ENCODE measurements at places on chromosomes 12 and 14.

- no peak for DNase-seq
Measured at GRCh38 chr12:131021154-131021541, 67.4 kb downstream of the ADGRD1 start.

GRCh38 chr12:131941987-131942341 is 7.8 kb upstream of the EP400 start:
- no peak for DNase-seq

DNA sequence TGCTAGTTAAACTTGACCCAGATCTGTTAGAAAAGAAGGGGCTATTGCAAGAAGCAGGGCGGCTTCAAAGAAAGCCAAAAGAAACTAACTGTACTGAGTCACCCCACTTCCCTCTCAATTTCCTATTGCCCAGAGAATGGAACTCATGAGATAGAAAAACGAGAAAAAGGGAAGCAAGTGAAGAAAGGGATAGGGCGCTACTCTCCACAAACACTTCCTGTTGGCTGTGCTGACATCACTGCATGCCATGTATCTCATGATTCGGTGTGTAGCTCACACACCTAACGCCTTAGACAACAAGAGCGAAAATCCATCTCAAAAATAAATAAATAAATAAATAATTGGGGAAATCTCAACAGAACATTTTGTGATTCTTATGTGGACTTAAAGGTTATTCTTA is 13.0 kb upstream of the P2RX4 start:
- DNase-seq: no peak

- DNase-seq: peak; percentile 14
Measured at GRCh38 chr12:11621797-11622423, 27.6 kb upstream of the ETV6 start.

DNA sequence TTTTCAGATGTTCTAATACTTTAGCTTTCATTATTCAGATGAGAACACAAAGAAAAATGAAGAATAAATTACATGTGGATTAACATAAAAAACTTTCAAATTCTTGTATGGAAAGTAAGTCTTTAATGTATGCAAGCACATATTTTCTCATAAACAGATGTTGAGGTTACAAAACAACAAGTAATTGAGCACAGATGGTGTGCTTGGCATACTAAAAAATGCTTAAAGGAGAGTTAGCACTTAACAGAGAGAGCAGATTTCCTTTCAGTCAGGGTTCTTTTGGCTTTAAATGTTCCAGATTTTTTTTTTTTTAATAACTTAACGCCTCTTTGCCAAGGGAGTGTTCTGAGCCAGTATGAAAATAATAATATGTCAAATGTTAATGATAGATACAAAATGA is 96.0 kb downstream of the RASSF9 start:
- no peak for DNase-seq

- no peak for DNase-seq
Measured at GRCh38 chr12:73330584-73331351, 1058.6 kb downstream of the TRHDE start.

GRCh38 chr12:64946132-64946829 is 121.8 kb downstream of the TBC1D30 start:
- DNase-seq: no peak

- DNase-seq: no peak
Measured at GRCh38 chr12:76259106-76259505, 89.1 kb downstream of the BBS10 start.

DNA sequence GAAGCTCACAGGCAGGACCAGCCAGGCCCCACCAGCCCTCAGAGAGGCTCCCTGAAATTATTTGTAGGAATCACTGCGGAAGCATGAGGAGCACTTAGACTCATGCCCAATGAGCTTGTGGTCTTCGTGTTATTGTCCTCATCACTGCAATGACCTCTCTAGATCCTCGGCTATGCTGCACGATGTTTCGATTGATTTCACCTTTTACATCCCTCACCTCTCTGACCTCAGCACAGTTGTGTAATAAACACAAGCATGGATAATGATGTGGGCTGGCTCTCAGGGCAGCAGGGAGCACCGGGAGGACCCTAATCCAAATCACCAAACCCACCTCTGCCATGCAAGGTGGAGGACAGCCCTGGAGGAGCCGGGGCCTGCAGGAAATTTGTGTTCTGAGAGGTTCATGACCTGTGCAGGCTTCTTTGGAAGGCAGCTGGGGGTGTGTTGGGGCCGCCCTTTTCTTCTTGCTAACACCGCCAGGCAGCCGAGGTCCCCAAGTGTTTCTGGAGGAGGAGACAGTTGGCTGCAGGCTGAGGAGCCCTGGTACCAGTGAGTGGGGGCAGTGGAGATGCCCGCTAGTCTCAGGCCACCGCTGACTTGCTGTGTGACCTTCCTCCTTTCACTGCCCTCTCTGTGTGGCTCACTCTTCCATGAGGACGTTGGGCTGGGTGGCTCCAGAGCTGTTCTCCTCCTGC is 29.5 kb upstream of the EML1 start:
- no peak for DNase-seq

DNA sequence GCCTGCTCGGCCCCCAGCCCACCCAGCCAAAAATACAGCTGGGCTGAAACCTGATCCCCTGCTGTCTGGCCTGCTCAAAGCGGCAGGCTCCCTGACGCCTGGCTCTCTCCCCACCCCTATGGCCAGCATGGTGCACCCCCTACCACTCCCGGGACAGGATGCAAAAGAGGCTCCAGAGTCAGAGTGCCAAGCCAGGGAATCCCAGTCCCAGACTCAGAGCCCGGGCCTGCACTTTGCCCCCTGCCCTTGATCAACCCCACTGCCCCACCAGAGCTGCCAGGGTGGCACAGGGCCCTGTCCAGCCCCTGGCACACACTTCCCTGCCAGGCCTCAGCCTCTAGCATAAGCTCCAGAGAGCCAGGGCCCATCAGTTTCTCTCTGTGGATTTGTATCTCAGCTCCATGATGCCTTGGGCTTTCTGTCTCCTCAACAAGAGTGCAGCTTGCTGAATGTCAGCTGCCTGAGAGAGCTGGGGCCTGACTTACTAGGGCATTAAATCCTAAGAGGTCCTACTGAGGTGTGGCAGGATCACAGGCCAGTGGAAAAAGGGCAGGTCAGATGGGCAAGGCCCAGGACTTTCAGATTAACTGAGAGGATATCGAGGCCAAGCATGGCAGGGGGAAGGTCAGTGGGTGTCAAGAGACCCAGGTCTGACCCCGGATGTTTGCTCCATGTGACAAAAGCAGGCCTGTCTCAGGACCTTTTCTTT is 13.9 kb downstream of the ACVRL1 start:
- DNase-seq: no peak

- no peak for DNase-seq
Measured at GRCh38 chr12:111573476-111573875, 25.6 kb downstream of the ATXN2 start.

- DNase-seq: no peak
Measured at GRCh38 chr12:78568321-78569020, 296.1 kb upstream of the SYT1 start.

- DNase-seq: no peak
Measured at GRCh38 chr14:77903221-77903620, 103.3 kb downstream of the ADCK1 start.

DNA sequence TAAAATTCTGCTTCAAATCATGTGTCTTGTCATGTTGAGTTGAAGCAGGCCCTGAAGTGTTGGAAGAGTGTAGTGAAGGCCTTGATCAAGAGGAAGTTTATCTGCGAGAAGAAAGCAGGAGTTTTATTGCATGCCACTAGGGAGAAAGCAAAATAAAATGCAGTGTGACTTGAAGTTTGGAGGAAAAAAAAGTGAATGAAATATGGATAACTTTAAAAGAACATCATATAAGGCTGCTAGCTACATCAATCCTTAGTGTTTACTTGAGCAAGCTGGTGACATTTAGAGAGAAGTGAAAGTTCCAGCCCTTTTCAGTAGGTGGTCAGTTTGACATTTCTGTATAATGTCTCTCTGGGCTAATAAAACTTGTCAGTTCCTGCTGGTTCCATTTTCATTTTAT is 841.1 kb downstream of the TMTC2 start:
- no peak for DNase-seq

DNA sequence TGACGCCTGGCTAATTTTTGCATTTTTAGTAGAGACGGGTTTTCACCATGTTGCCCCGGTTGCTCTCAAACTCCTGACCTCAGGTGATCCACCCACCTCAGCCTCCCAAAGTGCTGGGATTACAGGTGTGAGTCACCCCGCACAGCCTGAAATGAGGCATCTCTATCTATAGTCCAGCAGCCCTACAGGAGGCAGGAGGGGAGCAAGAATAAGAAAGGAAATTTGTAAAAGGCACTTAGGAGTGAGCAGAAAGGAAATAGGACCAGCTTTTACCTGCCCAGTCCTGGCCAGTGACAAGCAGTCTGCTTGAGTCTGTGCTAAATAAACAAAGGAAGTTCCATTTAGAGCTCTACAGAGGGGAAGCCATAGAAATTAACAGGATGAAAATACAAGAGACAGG is 15.0 kb upstream of the PSMA6 start:
- DNase-seq: no peak

GRCh38 chr14:67319142-67319541 is 40.5 kb downstream of the ATP6V1D start:
- no peak for DNase-seq

DNA sequence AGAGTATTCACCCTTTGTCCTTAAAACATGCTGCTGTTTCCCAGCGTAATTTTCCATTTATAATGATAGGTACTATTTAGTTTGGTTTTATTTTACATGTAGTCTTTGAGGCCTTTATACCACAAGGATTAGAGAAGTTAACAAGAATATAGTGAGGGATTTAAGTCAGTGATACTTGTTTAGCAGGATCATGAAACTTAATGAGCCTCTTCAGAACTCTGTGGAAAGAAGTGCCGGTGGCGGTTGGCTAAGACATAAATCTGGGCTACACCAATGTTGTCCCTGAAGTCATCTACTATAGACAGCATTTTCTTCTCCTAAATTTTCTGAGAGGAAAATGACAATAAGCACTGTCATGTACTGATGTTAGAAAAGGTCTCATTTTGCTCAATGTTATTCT is 1226.0 kb upstream of the SEL1L start:
- no peak for DNase-seq

- no peak for DNase-seq
Measured at GRCh38 chr12:29164477-29165393, 15.7 kb downstream of the FAR2 start.

DNA sequence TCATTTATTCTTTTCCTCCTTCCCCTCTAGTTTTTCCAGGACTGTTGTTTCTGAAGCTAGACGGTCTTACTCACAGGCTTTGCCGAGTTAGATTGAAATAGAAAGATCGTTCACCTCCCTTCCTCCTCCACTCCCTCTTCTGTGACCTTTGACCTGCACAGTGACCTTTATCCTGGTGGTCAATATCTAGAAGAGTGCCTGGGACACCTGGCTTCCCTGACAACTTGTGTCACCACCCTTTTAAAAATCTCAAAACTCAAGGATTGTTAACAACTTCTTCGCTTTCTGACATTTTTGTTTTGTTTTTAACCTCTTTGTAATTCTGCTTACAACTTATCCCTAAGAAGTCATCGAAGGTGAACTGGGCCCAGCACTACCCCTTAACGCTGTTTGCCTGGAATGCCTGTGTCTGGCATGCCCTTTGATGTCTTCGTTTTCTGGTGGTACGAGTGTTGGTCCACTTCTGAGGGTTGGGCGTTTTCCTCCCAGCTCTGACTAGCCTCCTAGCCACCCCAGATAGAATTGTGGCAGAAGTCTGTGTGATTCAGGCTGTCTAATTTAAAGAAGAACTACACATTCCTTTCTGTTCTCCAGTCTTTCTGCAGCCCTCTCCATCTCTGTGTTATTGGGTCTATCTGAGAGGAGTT is 2.8 kb upstream of the KRT75 start:
- no peak for DNase-seq

DNA sequence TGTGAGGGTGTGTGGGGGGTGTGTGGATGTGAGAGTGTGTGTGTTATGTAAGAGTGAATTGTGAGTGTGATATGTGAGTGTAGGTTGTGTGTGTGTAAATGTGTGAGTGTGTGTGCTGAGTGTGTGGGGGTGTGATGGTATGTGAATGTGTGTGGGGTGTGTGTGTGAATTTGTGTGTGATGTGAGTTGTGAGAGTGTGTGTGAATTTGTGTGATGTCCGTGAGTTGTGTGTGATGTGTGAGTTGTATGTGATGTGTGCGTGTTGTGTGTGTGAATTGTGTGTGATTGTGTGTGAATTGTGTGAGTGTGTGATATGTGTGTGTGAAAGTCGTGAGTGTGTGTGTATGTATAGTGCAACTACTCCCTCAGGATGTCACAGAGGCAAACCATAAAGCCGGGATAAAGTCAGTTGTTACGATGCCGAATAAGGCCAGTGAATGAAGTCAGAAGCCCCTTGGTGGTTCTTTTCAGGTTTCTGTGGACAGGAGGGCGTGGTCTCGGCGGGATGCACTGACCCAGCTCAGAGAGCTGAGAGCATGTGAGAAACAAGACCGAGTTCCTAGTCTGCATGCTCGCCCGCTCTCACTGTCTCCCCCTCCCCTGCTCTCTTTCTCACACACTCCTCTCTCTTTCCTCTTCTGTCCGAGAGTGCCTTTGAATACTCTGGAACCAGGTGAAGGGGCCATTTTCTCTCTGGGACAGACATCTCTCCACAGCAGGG is 71.8 kb upstream of the MAX start:
- DNase-seq: no peak

GRCh38 chr12:108449478-108449877 is 65.6 kb upstream of the FICD start:
- DNase-seq: no peak

GRCh38 chr12:109753054-109753401 is 39.4 kb downstream of the FAM222A start:
- DNase-seq: peak; percentile 1
